ENCODE measurements at places on chromosomes 16 and 17.

DNA sequence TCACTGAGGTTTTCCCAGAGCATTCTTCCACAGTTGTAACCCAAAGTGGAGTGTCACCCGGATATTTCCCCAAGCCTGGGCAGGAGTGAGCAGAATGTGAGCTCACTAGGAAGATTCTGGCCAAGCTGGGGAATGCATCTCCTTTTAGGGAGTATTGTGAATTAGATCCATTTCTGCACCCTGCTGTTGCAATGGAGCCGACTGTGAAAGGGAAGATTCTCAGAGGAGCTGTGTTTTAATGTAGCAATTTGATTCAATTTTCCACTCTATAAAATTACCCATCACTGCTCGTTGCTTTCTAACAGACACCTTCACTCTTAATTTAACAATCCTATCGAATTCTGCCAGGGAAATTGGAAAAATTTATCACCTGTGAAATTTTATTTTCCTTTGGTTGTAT is 70.8 kb downstream of the SNX11 start:
- DNase-seq: no peak

DNA sequence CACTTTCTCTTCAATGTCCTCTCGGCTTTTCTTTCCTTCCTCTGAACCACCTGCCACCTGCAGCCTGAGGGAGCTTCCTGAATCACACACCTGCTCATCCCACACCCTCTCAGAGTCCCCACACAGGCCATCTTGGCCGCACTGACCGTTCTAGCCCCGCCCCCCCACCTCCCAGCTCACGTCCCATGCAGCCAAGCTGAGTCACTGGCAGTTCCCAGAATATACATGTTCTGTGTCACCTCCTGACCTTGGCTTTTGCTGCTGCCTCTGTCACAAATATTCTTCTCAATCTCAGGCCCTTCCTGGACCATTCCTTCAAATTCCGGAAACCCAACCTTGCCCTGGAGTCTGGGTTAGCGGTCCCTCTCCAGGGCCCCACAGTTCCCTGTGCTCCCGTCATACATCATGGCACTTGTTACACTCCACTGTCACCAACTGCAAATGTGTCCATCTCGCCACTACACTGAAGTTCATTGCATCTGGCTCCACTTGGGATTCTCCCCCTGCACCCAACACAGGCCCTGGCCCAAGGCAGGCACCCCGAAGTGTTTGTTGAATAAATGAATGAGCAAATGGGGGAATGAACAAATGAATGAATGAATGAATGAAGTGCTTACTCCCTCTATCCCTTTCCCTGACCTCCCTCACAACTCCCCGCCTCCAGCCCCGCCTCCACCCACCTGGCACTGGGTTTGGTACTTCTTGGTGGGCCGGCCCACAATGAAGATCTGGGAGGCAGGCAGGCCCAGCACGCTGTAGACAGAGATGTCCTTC is 12.8 kb downstream of the PIMREG start:
- DNase-seq: no peak

GRCh38 chr16:26802440-26802839 is 264.3 kb upstream of the C16orf82 start:
- no peak for DNase-seq

DNA sequence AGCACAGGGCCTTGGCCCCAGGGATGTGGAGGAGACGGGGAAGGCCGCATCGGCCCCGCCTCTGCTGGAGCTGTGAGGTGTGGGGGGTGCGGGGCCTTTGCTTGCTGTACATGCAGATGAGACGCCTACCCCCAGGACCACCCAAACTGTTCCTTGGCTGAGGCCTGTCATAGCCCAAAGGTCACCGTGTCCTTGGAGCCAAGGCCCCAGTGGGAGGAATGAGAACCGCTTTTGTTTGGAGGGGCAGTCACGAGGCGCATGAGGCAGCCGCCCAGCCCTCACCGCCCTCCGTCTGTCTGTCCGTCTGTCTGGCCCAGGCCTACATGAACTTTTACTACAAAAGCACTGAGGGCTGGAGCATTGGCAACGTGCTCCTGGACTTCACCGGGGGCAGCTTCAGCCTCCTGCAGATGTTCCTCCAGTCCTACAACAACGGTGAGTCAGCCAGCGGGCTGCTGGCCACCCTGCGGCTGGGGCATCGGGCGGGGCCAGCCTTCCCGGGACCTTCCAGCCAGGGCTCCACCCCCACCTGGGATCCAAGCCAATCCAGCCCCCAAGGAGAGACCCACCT is 8.8 kb downstream of the TAX1BP3 start:
- no peak for DNase-seq

DNA sequence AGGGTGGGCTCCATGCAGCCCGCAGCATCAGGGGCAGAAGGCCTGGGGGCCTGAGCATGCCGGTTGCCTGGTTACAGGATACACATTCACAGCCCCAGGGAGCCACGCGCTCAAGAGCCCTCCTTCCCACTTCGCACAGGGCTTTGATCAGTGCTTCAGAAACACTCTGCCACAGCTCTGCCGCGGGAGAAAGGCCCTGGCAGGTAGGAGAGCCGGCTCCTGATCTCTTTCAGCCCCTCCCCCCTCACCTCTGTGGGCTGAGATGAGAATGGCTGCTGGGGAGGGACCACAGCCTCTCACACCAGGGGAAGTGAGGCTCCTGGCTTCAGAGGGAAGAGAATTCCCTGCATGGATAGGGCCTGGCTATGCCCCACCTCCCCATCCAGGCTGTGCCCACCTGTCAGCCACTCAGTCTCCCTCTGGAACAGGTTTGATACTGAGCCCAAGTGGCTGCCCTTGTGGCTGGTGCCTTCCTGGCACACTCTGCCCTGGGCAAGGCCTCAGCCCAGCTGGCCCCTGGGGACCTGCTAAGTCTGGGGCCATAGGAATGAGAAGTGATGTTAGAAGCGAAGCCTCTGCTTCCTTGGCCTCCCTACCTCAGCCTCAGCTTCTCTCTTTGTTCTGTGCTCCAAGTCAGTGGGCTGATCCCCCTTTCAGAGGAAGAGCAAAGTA is 8.6 kb downstream of the DOK4 start:
- no peak for DNase-seq

DNA sequence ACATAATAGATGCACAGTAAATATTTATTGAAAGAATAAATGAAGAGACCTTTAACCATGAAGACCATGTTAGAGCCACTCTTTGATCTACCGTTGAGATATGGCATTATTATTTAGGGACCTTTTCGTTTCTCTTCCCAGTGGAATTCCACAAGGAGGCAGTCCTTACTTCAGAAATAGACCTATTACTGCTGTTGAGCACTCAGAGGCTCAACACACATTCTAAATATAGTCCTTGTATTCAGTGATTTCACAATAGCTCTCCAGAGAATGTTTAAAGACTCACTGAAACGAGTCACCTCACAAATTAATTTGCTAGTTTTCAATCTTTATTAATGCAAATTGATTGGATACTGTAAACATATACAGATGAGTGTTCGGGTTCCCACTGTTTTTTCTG is 603.8 kb downstream of the CDH8 start:
- no peak for DNase-seq

GRCh38 chr16:82633964-82634600 is 7.3 kb downstream of the CDH13 start:
- no peak for DNase-seq

- DNase-seq: no peak
Observed at GRCh38 chr16:20321671-20322070, 5.6 kb downstream of the GP2 start.

DNA sequence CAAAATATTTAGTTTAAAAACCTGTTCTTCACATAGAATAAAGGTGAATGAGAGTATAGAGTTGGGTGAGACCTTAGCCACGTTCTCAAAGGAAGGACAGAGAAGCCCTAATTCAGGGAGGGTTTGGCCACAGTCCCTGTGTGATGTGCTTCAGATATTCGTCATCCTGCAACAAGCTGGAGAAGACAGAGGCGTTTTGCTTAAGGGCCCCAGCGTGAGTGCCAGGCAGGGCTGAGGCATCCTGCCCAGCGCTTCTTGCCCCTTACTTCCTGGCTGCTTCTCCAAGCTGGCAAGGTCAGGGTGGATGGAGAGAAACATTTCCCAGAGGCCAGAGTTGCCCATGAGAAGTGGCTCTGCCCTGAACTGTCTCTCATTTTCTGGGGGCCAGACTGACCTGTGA is 46.9 kb downstream of the AXIN2 start:
- DNase-seq: no peak

GRCh38 chr17:81821603-81822311 is 11.3 kb downstream of the MCRIP1 start:
- no peak for DNase-seq

- no peak for DNase-seq
Observed at GRCh38 chr16:6692874-6693273, 639.8 kb upstream of the RBFOX1 start.

GRCh38 chr17:56893503-56893902 is 20.3 kb downstream of the TRIM25 start:
- DNase-seq: no peak

DNA sequence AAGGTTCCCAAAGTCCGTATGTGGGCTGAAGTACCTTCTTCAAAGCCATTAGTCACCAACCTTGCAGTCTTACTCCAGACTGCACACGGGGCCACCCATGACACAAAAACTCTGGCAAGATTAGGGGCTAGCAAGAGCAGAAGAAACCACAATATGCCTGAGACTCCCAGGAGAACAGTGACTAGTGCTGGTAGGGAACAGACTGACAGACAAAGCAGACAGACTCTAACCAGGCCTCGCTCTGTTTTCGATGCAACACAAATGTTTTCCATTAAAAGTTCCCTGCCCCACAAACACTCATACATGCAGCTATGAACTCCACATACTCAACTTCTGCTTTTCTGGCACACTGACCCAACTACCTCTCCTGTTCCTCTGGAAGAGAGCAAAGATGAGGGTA is 102.2 kb downstream of the HIC1 start:
- DNase-seq: no peak

GRCh38 chr17:1896243-1897104 is 66.7 kb downstream of the RPA1 start:
- DNase-seq: no peak

GRCh38 chr17:852349-852748 is 70.2 kb downstream of the MRM3 start:
- no peak for DNase-seq

DNA sequence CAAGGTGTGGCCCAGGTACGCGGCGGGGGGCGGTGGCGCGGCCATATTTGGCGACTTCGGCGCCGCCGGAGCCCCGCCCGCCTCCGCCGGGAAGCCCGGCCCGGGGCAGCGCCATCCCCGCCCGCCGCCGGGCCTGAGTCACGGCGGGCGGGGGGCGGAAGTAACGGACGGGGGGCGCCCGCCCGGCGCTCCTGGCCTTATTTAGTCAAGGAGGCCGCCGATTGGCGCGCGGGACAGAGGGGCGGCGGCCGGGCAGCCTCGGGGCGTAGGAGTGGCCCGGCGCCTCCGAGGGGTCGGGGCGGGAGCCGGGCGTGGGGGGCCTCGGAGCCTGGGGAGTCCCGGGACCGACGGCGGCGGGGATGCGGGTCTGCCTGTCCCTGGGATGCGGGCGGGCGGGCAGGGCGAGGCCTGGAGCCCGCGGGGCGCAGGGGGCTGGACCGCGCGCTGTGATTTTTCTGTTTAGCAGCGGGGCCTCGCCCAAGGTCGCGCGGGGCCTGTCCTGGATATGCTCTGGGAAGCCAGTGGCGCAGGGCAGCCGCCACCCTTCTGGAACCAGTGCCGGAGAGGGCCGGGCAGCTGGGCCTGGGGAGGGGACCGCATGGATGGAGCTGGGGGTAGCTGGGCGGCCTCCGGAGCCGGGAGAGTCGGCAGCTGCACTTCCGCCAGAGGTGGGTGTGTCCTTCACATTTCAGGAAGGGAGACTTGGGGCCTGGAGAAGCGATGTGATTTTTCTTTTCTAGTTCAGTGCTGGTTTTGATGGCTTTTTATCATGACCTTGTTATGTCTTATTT is 2.3 kb upstream of the ACTG1 start:
- no peak for DNase-seq

DNA sequence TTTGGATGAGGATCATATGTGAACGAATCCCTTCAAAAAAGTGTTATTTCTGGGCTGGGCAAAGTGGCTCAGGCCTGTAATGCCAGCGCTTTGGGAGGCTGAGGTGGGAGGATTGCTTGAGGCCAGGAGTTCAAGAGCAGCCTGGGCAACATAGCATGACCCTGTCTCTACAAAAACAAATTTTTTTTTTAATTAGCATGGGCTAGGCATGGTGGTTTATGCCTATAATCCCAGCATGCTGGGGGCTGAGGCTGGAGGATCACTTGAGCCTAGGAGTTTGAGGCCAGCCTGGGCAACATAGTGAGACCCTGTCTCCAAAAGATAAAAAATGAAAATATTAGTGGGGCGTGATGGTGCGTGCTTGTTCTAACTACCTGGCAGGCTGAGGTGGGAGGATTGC is 4.6 kb downstream of the TAOK1 start:
- DNase-seq: no peak

GRCh38 chr17:16584273-16584995 is 15.4 kb upstream of the ZNF287 start:
- peak; percentile 89 for DNase-seq

DNA sequence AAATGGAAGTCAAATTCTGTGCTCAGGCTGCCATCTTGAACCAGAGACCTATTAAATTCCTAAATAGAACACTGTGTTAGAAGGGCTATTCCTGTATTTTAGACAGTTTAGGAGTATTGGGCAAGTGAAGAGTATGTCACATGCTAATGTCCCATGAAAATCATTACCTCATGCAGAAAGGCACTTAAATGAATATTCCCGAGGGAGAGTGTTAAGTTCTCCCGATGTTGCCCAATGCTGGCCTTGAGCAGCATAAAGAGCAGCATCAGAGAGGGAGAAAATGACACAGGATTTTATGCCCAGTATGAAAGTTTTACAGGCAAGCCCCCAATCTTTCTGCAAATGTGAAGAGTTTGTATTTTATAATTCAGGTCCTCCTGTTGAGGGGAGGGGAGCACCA is 28.2 kb upstream of the SHISA6 start:
- DNase-seq: no peak

DNA sequence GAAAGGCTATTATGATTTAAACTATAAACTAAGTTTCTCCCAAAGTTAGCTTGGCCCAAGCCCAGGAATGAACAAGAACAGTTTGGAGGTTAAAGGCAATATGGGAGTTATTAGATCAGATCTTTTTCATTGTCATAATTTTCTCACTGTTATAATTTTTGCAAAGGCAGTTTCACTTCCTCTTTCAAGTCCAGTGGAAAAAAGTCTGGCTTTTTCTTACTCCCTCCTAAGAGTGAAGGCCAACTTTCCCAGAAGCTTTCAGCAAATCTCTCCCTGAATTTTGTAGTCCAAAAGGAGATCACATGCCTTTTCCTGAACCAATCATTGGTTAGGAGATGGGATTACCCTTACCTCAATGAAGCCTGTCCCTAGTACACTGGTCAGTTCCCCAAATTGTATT is 9.1 kb upstream of the BLMH start:
- no peak for DNase-seq

- DNase-seq: no peak
Observed at GRCh38 chr17:44630703-44631102, 25.6 kb upstream of the MEIOC start.

GRCh38 chr17:69535016-69535570 is 120.6 kb downstream of the MAP2K6 start:
- DNase-seq: no peak

GRCh38 chr17:77497578-77497934 is 356.8 kb downstream of the SEC14L1 start:
- DNase-seq: no peak

DNA sequence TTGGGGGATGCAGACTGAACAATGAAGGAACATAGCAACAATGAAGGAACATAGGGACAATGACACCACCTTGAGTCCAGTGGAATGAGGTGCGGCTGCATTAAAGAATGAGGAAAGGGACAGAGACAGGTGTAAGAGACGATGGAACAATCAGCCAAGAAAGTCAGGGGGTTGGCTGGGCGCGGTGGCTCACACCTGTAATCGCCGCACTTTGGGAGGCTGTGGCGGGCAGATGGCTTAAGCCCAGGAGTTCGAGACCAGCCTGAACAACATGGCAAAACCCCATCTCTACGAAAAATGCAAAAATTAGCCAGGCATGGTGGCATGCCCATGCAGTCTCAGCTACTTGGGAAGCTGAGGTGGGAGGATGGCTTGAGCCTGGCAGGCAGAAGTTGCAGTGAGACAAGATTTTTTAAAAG is 13.6 kb upstream of the CBFB start:
- no peak for DNase-seq

Data from stimulated activated CD8-positive, alpha-beta memory T cell treated with anti-CD3 and anti-CD28 coated beads, Interleukin-7, amount 100 ng/mL, for 1 hour (primary cell).